ENCODE measurements at places on chromosomes 3 and 15.
A peak's percentile ranks its signal among the peaks of the same experiment; 100 is the strongest.

GRCh38 chr3:195194559-195195206 is 76.3 kb downstream of the XXYLT1 start:
- peak; percentile 53 for DNase-seq

DNA sequence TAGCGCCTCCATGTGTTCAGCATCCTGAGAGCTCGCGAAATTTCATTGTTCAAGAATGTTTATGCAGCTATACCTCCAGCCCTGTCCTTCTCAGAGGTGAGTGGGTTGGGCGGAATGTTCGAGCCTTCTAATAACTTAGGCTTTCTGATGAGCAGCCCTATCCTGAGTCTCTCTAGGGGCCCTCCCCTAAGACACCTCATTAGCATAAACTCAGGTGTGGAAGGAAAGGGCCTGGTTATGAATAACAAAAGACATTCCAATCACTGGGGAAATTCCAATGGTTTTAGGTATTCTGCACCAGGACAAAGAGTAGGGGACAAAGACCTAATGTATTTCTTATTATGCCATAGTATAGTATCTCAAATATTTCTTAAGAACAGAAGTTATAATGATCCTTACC is 138.1 kb upstream of the PDZRN3 start:
- no peak for DNase-seq

DNA sequence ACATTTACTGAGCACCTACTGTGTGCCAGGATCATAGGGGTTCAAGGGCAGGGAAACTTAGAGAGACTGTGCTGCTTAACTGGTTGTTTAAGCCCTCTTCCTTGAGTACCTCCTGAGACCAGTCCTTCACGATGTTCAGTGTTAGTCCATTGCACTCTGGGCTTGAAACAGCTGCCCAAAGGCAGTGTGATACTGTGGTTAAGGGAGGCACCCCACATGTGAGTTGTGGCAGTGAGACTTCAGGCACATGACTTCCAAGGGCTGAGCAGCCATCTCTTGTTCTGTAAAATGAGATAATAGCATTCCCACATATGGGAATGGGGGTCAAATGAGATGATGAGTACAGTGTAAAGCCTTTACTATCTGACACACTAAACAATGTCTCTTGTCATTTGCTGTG is 75.1 kb downstream of the LINGO1 start:
- DNase-seq, result no peak

GRCh38 chr3:60698117-60698516 is 553.1 kb downstream of the FHIT start:
- no peak for DNase-seq

DNA sequence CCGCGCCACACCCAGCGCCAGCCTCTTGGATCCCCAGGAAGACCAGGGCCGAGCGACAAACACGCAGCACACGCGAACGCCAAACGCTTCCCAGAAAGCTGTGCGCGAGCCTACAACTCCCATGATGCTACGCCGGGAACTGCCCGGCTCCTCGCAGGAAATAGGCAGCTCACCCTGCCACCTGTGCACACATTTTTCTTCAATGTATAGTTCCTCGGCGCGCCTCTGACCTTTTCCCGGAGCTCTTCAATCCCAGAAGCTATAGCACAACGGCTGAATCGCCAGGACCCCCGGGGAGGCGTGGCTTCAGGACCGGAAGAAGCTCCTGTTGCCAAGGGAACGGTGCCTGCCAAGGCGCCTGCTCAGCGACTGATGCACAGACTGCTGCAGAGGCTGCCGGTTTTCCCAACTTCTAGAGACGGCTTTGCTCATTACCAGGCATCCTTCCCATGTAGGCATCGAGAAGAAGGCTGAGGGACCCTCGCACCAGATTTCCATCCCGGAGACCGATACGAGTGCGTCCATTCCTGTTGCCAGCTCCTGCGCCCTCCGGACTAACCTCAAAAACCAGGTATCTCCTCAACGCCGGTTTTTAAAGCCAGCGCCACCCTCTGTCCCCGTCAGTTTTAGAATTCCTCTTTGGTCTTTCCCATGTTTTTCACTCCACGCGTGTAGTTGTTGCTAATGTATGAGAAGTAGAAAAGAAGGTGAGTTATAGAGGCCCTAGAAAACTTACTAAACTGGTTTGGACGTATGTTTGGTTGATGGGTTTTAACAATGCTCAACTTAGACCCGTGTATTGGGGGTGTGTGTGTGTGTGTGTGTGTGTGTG is at the start of gene ARL6:
Gene ARL6, plus strand, starts transcription at position 352 of the 832 bp plus-strand sequence. CDS start 3,350 bp downstream, outside the sequence.
- peak; percentile 85 for DNase-seq

Data from fibroblast of skin of right biceps (primary cell).